ENCODE measurements at places on chromosomes 5 and 9. TPM values are rescaled to one million over a fixed set of nuclear protein-coding genes. Genes with fewer than 3 reads are reported as not detected.
A peak's percentile ranks its signal among the peaks of the same experiment; 100 is the strongest.

GRCh38 chr5:99879791-99880511 lies 655.2 kb upstream of the FAM174A start:
- no peak for DNase-seq

The SWI5 gene
- total RNA-seq: 19.1 TPM

- DNase-seq: peak; percentile 50
Measured at GRCh38 chr5:73447530-73448462, 781 bp downstream of the FOXD1 start.

The GFI1B gene
- total RNA-seq: 1.1 TPM

Data from lower lobe of right lung (tissue), 2 donors.